ENCODE measurements at places on chromosomes 13 and 19.

DNA sequence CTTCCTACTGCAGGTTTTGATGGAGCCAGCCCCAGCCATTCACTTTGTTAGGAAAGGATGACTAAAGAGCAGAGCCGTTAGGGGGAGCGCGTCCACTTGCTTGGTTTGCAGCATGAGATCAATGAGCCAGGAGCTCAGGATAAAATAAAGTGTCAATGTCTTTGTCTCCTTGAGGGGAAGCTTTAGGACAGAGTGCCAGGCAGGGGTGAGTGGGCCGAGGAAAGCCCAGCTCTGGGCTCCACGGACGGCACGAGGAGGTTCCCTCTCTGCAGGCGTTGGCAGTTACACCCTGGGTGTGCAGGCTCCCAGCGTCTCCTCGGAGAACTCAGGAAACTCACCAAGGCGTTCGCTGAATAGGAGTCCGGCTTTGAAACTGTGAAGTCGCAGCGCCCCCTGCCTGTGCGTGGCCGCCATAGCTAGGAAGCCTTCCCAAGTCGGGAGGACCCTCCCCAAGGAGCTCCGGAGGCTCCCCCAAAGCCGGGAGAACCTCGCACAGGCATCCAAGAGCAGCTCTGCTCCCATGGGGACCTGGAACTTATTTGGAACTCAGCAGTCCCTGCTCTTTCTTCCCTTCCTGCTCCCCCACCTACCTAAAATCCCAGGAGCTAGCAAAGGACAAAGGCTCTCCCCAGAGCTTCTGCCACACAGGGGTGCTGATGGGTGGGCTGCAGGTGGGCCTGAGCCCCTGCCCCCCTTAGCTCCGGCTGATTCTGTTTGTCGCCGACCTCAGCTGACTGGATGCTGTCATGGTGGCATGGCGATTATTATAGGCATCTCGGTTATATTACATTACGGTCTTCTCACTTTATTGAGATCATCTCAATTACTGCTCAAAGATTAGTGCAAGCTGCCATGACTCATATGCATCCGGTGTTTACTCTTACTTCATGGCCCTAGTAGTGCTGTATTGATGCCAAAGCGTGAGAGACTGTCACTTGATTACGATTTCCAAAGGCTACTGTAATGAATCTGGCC, 34.4 kb downstream of the GSX1 start:
- peak; percentile 74 for DNase-seq

GRCh38 chr13:26202365-26202972, 19.6 kb downstream of the RNF6 start:
- DNase-seq, result no peak

GRCh38 chr19:49679771-49680413, 2.8 kb downstream of the PRMT1 start:
- DNase-seq, result no peak

DNA sequence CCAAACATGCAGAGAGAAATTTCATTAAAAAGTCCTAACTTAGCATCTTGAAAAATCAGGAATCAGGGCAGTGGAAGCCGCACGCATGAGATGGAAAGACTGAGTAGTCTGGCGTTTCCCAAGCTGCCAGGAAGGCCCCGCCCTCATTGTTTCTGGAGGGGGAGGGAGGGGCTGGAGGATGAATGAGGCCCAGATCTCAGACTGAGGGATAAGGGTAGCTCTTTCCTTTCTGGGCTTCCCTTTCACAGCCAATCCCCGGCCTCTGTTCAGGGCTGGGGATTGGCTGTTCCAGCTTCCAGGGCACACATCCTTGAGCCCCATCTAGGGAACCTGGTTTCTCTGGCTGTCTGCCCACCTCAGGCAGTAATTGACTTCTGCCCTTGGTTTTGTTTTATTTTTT, 7.3 kb downstream of the C19orf53 start:
- peak; percentile 83 for DNase-seq

GRCh38 chr19:47511681-47512080, 3.2 kb downstream of the NAPA start:
- no peak for DNase-seq

- no peak for DNase-seq
Observed at GRCh38 chr19:17486545-17487240, 16.4 kb downstream of the SLC27A1 start.

DNA sequence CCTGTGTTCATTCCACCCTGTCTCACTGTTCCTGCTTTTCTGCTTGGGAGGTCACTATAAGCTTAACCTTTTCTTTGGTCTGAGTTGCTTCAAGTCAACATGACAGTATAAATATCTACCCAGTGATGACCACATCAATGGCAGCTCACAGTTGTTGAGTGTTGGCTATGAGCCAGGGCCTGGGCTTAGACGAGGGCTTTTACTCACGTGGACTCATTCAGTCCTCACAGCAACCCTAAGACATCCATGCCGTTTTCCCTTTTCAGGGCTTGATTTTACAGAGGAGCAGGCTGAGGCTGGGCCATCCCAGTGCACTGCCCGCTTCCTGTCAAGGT, 10.2 kb upstream of the CCDC97 start:
- no peak for DNase-seq

GRCh38 chr13:78597602-78597932, 5.8 kb downstream of the POU4F1 start:
- no peak for DNase-seq

DNA sequence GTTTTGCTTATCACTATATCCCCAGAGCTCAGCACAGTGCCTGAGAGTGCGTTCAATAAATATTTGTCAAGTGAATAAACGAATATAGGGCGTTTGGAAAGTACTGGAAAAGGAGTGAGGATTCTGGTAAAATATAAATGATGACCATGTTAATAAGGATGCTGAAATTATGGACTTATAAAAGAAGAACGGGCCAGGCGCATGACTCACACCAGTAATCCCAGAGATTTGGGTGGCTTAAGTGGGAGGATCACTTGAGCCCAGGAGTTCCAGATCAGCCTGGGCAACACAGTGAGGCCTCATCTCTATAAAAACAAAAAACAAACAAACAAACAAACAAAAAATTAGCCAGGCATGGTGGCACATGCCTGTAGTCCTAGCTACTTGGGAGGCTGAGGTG, 198.1 kb downstream of the VWA8 start:
- DNase-seq, result no peak

GRCh38 chr13:109693213-109693612, 93.2 kb downstream of the IRS2 start:
- no peak for DNase-seq

DNA sequence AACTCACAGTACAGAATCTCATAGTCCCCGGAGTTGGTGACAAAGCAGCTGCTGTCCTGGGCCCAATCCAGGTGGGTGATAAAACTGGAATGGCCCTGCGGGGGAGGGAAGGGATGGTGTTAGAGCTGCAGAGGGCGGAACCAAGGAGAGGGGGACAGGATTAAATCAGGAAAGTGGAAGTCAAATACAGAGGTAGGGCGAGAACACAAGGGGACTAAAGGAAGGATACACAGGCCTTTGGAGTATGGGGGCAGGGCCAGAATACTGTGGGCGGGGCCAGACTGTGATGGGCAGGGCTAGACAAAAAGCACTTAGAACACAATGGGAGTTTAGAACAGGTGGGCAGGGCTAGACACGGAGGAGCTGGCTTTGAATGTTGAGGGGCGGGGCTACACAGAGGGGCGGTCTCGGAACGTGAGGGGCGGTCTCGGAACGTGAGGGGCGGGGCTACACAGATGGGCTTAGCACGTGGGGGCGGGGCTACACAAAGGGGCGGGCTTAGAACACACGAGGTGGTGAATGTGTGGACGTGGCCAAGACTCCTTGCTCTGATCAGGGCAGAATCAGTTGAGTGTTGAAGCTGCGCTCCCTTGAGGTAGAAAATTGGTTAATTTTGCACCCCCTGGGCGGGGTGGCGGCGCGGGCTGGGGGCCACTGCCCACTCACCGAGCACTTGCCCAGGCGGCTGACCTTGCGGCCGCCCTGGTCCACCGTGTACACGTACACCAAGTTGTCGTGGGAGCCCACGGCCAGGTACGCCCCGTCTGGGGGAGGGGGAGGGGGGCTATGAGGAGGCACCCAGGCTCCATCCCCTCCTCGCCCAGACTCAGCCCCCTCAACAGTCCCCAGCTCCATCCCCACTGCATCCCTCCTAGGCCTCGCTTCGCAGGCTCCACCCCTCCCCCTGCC, 14.0 kb upstream of the GPR4 start:
- peak; percentile 94 for DNase-seq

DNA sequence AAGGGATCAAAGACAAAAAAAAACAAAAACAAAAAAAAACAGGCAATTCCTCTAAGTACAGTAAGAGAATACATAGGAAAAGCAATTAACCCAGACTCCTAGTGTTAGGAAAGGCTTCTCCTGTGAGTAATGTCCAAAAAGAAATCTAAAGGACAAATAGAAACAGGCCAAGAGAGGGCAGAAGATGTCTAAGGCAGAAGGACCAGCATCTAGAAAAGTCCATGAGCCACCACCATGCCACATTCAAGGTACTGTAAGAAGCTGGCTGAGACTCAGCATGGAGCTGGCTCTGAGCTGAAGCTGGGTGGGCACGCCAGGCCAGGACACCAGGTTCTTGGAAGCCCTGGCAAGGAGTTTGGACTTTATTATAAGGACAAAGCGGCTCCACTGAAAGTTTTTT, 118.1 kb upstream of the FRY start:
- DNase-seq, result no peak

- peak; percentile 53 for DNase-seq
Observed at GRCh38 chr19:53898636-53899341, 10.3 kb upstream of the CACNG7 start.

- DNase-seq, result no peak
Observed at GRCh38 chr19:35609851-35610353, 2.6 kb upstream of the HAUS5 start.

DNA sequence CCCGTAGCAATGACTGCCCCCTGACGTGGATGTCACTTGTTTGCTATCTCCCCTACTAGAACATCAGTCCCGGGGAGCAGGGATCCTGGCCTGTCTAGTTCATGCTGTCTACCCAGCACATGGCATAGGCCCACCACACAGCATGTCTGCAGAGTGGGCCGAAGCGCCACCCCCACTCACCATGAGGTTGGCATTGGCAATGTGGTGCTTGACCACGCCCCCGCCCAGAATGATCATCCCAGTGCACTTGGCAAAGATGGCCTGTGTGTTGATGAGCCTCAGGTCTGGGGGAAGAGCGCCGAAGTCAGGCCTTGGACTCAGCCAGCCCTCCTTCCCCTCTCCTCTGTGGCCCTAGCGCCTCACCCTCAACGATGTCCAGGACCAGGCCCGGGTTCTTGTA, 4.8 kb downstream of the DHPS start:
- no peak for DNase-seq

DNA sequence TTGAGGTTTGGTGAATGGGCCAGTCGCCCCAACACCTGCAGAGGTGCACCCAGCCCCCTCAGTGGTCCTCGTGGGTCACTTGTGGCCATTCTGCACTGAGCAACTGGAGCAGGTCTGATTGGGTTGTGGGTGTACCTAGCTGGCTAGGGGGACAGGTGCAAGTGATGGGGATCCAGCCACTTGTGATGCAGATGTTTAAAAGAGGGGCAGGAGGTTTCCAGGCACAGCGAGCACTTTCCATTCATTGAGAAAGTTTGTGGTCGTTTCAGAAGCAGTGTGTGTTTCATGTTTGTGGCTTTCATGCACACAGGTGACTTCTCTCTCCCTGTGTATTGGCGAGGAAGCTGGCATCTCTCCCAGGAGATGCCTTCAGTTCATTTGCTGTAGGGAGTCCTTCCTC, 34.7 kb downstream of the TSSK6 start:
- no peak for DNase-seq

- DNase-seq, result no peak
Observed at GRCh38 chr13:100045355-100045754, 43.5 kb upstream of the PCCA start.

- DNase-seq, result peak; percentile 69
Observed at GRCh38 chr19:55088543-55089341, 13.1 kb downstream of the EPS8L1 start.

- DNase-seq, result no peak
Observed at GRCh38 chr13:36606060-36606459, 67.8 kb upstream of the SERTM1 start.

DNA sequence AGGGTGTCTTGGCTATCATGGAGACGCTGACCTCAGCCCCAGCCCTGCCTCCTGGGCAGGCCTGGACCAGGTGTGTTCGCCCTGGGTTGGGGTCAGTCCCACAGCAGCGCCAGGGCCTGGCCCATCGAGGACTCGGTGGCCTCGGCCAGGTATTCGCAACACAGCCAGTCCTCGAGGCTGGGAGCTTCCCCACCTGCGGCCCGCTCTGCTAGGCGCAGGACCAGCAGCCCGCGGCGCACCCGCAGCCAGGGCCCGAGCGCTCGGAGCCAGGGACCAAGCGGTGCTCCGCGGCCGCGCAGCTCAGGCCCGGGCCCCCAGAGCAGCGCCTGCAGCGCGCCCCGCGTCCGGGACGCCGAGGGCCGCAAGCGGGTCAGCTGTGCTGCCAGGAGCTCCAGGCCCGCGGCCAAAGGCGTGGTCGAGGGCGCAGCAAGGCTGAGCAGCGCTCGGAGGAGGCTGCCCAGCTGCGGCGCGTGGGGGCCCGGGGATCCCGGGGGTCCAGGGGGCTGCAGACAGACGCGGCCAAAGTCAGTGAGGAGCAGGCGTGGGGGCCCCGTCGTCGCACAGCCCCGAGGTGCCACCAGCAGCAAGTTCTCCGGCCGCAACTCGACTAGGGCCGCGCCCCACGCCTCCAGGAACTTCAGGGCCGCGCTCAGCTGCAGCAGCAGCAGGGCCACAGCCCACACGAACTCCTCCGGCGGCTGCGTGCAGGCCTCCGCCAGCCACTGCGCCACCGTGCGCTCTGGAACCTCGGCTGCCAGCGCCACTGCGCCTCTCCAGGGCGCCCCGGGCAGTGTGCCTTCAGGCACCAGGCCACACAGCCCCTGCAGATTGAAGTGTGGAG, 6.2 kb downstream of the PEAK3 start:
- DNase-seq, result no peak

GRCh38 chr13:36461506-36461905, 29.2 kb downstream of the CCNA1 start:
- DNase-seq, result no peak

DNA sequence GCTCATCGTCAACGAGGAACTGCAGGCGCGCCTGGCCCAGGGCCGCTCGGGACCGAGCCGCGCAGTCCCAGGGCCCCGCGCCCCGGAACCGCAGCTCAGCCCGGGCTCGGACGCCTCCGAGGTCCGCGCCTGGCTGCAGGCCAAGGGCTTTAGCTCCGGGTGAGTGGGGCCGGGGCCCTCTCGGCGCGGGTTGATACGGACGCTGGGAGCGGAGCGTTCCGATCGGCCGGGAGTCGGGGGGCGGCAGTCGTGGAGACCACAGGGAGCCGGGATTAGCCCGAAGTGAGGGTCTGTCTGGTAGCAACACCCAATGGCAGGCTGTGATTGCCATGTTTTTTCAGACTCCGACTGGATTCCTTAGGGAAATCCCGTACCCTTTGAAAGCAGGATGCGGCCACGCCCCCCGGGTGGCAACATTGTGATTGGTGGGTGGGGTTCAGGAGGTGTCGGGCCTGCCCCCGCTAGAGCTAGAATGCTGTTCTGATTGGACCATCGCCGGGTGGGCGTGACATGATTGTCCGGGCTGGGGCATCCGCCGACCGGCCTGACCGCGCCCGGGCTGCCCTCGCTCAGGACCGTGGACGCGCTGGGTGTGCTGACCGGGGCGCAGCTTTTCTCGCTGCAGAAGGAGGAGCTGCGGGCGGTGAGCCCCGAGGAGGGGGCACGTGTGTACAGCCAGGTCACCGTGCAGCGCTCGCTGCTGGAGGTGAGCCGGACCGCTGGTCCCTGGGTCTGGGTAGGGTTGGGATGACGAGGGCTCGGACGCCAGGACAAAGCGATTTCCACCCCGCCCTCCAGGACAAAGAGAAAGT, 11.3 kb downstream of the EPS8L1 start:
- DNase-seq, result peak; percentile 74

GRCh38 chr19:35524181-35524837, 3.8 kb downstream of the SBSN start:
- no peak for DNase-seq

All from RWPE1 (cell line).